ENCODE measurements at places on chromosomes 5 and 9.

DNA sequence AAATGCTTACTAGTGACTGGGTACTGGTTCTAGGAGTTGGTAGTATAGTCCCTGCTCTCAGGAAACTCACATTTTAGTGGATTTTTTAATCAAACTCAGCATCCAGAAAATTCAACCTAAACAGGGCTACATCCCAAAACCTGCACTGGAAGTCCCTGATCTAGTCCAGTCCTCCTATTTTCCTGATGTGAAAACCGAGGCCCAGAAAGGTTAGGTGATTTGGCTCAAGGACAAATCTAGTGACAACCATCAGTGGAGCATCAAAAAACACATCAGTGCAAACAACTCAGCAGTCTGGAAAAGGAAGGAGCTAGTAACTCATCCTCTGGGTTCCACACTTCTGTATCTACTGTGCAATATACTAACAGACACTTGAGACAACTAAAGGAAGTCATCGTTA is 38.2 kb downstream of the SERINC5 start:
- no peak for DNase-seq

GRCh38 chr5:96120120-96120519 is 158.5 kb upstream of the ELL2 start:
- no peak for DNase-seq

GRCh38 chr5:15074651-15075050 is 203.1 kb upstream of the ANKH start:
- no peak for DNase-seq

GRCh38 chr5:36397901-36398536 is 96.3 kb upstream of the RANBP3L start:
- no peak for DNase-seq

DNA sequence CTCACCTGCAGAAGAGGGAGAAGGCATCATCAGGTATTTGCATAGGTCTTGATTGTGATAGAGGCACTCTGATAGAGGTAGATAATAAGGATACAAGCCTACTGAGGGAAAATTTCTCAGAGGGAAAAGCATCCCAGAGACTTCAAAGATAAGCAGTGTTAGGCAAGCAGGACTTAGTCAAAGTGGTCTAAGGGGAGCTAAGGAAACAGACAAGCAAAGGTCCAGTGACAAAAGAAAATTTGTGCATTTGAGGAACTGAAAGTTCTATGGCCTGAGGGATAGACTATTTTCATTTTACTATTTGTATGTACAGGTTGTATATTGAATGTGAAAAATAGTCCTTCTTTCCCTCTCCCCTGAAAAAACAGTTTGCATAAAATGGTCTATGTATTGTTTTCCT is 27.4 kb downstream of the OXCT1 start:
- DNase-seq: no peak

DNA sequence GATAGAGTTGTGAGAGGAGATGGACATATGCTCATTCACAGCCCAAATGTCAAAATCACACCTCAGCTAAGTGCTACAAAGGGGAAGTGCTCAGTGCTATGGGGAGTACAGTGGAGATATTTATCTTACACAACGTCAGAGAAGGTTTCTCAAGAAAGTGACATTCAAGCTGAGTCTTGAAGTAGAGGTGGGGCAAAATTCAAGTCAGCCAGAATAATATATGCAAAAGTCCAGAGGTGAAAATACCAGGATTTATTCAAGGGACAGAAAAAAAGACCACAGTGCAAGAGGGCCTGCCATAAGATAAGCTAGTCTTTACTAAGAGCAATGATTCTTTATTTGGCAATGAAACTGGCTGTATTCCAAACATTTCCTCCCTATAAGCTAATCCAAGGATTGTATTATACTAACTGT is 327.8 kb upstream of the PIK3R1 start:
- DNase-seq: no peak

Data from HuH-7 (cell line).